Activated T-cell treated with anti-CD3 and anti-CD28 coated beads for 4 hours (primary cell): ENCODE measurements at places on chromosomes 1 and 21.

GRCh38 chr1:11930571-11931445 lies 3.7 kb upstream of the PLOD1 start:
- DNase-seq: no peak

DNA sequence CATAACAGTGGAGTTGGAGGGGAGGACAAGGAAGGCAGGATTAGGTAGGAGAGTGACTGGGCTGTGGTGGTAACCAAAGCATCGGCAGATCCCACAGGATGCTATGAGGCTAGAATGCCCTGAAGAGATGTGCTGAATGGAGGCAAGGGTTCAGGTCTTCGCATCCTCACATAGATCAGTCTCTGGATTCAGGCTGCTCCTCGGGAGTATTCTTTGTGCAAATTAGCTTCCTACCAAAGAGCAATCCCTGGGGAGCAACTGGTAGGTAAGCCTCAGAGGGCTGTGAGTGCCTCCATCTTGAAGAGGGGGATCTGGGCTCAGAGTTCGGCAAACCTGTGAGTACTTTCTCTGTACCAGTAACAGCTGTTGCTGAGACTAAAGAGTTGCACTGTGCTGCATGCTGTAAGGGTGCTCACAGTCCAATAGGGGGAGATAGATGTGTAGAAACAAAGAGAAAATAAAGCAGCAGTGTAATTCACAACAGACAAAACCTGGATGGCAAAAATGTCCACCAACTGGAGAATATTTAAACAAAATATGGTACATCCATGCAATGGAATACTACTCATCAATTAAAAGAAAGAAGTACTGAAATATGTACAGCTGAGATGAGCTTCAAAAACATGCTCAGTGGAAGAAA lies 322.4 kb upstream of the DEPDC1 start:
- DNase-seq: no peak

DNA sequence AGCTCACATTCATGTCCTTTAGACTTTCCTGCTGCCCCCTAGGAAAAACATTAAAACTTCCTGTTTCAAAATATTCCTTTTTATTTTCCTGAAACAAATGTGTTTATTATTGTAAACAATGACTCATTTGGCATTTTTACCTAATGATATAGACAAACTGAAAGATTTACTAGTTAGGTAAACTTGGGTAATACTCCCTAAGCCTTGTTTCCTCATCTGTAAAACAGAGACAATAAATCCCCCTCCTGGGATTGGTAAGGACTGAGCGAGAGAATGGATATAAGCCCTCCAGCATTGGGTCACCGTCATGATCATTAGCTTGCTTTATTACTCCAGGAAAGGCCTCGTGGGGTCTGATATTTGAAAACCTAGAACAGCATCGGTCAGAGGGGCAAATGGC lies 59.8 kb downstream of the LPAR3 start:
- no peak for DNase-seq

- no peak for DNase-seq
Observed at GRCh38 chr1:31244326-31244725, 4.6 kb upstream of the NKAIN1 start.

GRCh38 chr1:14825396-14825795 lies 226.9 kb downstream of the KAZN start:
- no peak for DNase-seq

- no peak for DNase-seq
Observed at GRCh38 chr1:178818416-178818815, 52.5 kb downstream of the ANGPTL1 start.

GRCh38 chr1:2973601-2974593 lies 47.4 kb upstream of the ACTRT2 start:
- no peak for DNase-seq

GRCh38 chr1:204153667-204154066 lies 1.8 kb upstream of the ETNK2 start:
- DNase-seq: no peak

- no peak for DNase-seq
Observed at GRCh38 chr1:2240270-2241156, 12.4 kb downstream of the SKI start.

GRCh38 chr21:34935898-34936297 lies 113.2 kb downstream of the RUNX1 start:
- DNase-seq: no peak

- no peak for DNase-seq
Observed at GRCh38 chr1:178644308-178645120, 80.5 kb upstream of the RALGPS2 start.

- no peak for DNase-seq
Observed at GRCh38 chr1:112386024-112386723, 9.8 kb upstream of the CTTNBP2NL start.

DNA sequence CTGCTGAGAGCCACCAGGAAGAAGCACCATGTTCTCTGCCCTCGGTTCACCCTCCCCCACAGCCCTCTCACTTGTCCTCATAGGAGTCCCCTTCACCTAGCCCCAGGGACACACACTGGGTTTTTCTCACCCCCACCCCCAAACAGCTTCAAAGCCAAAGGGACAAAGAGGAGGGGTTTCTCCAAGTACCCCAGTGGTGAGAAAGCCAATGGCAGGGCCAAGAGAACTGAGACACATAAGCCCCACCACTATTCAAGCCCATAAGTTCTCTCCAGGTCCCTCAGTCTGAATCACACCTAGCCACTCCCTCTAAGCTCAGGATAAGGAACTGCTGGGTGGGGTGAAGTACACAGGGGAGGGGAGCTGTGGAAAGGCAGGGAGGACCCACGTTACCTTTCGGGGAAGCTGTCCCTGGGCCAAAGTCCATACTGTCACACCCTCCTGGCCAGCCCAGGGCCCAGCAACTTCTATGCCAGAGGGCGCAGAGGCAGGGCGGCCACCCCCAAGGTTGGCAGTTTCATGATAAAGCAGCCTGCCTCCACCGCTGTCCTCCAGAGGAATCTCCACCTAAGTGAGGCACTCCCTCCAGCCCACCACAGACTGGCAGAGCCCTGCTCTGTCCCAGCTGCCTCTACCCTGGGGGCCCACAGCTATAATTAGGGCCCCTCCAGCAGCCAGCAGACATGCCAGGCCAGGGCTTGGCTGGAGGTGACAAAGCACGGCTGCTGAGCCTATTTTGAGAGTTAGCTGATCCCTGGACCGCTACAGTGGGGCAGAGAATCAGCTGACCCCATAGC lies 39.0 kb upstream of the PPP1R15B start:
- no peak for DNase-seq

DNA sequence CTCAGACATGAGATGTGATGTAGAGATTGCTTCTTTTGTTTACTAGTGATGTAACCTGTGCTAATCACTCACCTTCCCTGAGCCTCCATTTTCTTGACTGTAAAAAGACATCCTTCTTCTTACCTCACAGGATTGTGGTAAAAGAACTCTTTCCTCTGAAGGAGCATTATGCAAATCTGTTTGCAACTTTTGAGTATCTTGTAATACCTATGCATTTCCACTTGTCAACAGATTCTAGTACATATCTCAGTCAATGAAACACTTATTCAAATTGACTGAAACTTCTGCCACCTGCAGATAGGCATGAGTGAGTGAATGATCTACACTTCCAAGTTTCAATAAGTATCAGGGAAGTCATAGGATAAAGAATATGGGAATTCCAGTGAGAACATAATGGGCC lies 174.7 kb downstream of the HHIPL2 start:
- no peak for DNase-seq

- DNase-seq: peak; percentile 56
Observed at GRCh38 chr1:160261556-160261892, 825 bp downstream of the DCAF8 start.

DNA sequence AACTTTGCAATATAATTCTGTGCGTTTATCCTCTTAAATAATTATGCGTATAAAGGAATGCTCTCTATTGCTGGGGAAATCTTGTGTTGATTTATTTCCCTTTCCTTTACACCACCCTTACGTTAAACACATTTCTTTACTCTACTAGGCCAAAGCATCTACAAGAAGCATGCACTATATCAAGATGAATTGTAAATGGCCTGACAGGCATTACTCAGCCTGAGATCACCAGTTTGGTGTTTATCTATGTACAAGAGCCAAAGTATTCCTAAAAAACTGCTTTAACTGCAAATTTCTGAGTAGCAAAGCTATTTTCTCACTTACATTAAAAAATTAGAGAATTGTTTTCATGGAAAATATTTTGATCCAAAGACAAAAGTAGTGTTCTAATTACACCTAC lies 114.8 kb downstream of the TYW3 start:
- no peak for DNase-seq

DNA sequence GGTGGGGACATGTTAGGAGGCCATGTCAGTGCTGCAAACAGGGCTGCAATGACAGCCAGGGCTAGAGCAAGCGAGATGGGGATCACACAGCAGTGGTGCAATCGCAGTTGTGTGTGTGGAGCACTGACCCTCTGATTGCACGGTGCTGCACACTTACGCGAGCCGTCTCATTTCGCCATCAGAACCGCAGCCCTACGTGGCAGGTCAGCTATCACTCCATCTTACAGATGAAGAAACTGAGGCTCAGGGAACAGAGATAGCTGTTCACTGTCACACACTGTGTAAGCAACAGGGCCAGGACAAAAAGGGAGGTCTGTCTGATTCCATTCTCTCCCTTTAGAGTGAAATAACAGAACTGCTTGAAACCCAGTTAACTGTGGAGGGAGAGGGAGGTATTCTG lies 104.8 kb upstream of the SLC45A1 start:
- no peak for DNase-seq
